ENCODE measurements at places on chromosomes 2 and 18.
A peak's percentile ranks its signal among the peaks of the same experiment; 100 is the strongest.

GRCh38 chr2:133286326-133286922 lies 281.8 kb downstream of the NCKAP5 start:
- DNase-seq = peak; percentile 49

GRCh38 chr2:11326677-11327211 lies 17.7 kb downstream of the ROCK2 start:
- DNase-seq = no peak

GRCh38 chr2:85434696-85435095 lies 16.2 kb downstream of the SH2D6 start:
- no peak for DNase-seq

DNA sequence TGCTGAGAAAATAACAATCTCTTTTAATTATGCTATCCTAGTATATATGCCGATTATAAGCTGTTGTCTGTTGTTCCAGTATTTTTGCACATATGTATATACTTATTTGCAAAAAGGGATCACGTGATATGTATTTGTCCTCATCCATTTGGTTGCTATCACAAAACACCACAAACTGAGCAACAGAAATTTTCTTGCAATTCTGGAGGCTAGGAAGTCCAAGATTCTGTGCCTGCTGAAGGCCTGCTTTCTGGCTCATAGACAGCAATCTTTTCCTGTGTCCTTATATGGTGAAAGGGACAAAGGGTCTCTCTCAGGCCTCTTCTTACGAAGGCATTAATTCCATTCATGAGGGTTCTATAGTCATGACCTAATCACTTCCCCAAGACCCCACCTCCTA lies 186.5 kb downstream of the LPIN1 start:
- DNase-seq = peak; percentile 35

GRCh38 chr2:129803032-129803431 lies 176.4 kb upstream of the RAB6C start:
- DNase-seq = no peak

DNA sequence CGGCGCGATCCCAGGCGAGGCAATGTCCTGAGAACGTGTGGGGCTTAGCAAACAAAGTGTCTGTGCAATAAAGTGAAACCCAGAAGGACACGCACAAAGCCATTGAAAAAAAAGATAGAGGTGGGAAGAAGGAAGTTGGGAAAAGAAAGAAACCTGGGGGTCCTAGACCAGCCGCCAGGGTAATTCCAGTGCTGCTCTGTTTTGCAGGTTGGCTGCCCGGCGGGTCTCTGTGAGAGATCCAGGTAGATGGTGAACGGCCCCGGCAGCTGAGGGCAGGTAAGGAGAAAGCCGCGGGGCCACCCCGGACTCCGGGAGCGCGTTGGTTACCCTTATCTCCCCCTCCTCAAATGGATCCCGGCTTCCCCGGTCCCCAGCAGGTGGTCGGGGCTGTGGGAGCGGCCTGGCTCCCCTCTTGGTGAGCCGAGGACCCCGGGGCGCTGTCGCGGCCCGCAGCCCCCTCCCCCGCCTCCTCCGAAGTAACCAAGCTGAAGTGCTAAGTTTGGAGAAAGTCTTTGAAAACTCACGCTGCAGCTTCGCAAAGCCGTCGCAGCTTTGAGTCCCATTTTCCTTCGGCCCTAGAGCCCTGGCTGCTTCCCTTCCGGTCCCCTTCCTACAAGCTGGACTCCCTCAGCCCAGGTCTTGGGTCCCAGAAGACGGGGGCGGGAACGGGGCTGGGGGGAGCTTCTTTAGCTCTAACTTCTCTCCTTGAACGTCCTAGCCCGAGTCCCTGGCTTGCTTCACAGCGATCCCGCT lies 588 bp downstream of the OTX1 start:
- DNase-seq = no peak
